ENCODE measurements at places on chromosomes 5 and 9. TPM values are rescaled to one million over a fixed set of nuclear protein-coding genes. Genes with fewer than 3 reads are reported as not detected.

The HACD4 gene
- total RNA-seq, result 0.80 TPM

The PCDHGA9 gene
- total RNA-seq, result not detected

The PDE8B gene
- total RNA-seq, result 0.82 TPM

The ANKRD34B gene
- 0.07 TPM for total RNA-seq

The SLC46A2 gene
- not detected for total RNA-seq

All from A549 treated with CpdA at 1 μM for 4 hours (cell line).